ENCODE measurements at places on chromosomes 3 and 15.
A peak's percentile ranks its signal among the peaks of the same experiment; 100 is the strongest.

- ATAC-seq: no peak
These were observed 368.2 kb downstream of the OCA2 start for GRCh38 chr15:27730868-27731267.

DNA sequence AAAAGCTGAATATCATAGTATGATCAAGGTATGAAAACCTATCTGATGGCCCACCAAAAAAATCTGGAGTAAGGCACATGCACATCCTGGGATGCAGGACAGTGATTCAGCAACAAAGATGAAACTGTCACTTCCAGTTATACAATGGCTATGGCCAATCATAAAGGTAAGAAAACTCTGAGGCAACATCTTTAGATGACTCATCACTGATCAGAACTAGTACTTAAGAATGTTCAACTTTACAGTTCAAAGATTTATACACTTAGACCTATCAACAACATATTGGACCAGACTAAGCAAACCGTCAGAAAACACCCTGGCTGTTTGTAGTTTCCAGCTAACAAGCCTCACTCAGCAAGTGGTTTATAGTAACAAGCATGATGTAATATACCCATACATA lies 21.3 kb upstream of the PLCH1 start:
- ATAC-seq: no peak

DNA sequence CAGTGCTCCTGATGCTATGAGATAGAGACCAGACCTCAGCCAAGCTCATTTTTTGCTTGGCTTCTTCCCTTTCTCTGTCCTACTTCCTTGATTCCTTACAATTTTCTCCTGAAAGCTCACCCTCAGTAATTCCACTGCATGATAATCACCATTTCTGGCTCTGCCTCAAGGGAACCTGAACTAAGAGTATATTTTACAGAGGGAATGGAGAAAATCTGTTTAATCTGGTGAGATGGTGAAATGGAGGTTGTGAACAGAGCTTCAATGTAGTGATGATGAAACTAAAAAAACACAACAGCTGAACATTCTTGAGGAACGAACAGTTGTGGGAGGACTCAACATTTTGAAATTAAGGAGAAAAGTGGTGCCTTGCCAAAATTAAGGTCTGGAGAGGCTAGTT lies 16.3 kb downstream of the HHLA2 start:
- no peak for ATAC-seq

- no peak for ATAC-seq
These were observed 436.9 kb upstream of the TGFBR2 start for GRCh38 chr3:30169487-30169886.

DNA sequence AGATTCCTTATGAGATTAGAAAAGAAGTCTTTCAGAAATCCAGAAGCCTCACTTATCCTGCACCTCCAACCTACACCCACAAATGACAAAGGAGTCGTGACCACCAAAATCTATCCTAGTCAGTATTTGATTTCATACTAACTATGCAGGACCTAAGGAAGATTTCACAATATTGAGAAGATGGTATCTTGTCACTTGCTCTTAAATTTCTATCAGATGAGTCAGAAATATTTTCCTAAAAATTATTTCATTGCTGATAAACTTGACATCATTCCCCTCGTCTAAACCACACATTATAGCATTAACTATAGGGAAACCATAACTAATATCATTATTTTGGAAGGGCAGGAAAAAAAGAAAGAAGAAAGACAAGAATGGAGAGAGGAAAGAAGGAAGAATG lies 138.0 kb upstream of the THBS1 start:
- ATAC-seq: no peak

GRCh38 chr3:18580268-18580667 lies 155.1 kb upstream of the SATB1 start:
- ATAC-seq: no peak

- ATAC-seq: no peak
These were observed 443.2 kb upstream of the AZI2 start for GRCh38 chr3:28791713-28792255.

- no peak for ATAC-seq
These were observed 783.3 kb upstream of the CADM2 start for GRCh38 chr3:84175449-84175848.

DNA sequence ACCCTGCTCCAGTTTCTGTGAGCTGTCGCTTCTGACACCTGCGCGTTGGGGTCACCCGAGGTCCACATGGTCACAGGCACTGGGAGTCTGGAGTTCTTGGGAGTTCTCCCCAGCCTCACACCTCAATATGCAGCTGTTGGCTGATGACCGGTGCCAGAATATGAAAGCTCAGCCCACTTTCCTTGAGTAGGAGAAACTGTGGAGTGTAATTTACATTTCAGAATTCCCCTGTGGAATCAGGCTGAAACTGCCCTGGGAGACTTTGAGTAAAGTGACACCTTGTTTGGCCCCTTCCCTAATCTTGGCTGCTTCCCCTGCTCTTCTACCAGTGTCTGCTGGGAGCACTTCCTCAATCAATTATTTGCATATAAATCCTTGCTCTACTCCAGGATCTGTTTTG lies 255.9 kb downstream of the NFKBIZ start:
- ATAC-seq: no peak

GRCh38 chr3:25481386-25481785 lies 53.3 kb downstream of the RARB start:
- ATAC-seq: peak; percentile 18

All from SK-N-SH treated with all-trans-retinoic acid at 6 μM for 48 hours (cell line).